Amygdala (tissue), 56 donors: ENCODE measurements at places on chromosomes 3 and 15.

GRCh38 chr3:147538034-147538433 lies 128.9 kb downstream of the ZIC1 start:
- no peak for DNase-seq

- DNase-seq = no peak
Measured at GRCh38 chr15:41936649-41937567, 35.4 kb downstream of the EHD4 start.

GRCh38 chr15:37087131-37087588 lies 13.2 kb downstream of the MEIS2 start:
- DNase-seq = no peak

GRCh38 chr3:151962352-151962751 lies 88.9 kb downstream of the SUCNR1 start:
- DNase-seq = no peak

DNA sequence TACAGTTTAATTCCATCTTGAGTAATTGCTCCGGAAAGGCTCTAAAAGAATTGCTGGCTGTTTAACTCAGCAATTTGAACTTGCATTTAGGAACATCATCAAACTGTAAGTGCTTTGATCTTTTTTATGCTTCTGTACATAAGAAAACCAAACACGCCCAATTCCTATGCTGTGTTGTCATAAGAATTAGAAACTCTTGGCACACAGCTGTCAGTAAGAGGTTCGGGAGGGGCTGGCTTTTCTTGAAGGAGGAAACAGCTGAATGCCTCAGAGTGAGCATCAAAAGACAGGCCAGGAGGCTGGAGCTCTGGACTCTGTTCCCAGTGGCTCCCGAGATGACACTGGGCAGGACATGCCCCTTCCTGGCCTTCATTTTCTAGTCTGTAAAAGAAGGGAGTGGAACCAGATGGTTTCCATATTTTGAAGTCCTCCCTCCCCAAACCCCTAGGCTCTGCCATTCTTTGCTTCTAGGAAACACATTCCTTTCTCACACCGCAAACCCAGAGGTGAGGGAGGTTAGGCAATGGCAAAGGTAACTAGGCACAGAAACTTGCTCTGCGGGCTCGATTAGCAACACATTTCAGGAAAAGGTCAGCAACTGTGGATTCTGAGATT lies 73.7 kb upstream of the DLG1 start:
- DNase-seq = no peak

DNA sequence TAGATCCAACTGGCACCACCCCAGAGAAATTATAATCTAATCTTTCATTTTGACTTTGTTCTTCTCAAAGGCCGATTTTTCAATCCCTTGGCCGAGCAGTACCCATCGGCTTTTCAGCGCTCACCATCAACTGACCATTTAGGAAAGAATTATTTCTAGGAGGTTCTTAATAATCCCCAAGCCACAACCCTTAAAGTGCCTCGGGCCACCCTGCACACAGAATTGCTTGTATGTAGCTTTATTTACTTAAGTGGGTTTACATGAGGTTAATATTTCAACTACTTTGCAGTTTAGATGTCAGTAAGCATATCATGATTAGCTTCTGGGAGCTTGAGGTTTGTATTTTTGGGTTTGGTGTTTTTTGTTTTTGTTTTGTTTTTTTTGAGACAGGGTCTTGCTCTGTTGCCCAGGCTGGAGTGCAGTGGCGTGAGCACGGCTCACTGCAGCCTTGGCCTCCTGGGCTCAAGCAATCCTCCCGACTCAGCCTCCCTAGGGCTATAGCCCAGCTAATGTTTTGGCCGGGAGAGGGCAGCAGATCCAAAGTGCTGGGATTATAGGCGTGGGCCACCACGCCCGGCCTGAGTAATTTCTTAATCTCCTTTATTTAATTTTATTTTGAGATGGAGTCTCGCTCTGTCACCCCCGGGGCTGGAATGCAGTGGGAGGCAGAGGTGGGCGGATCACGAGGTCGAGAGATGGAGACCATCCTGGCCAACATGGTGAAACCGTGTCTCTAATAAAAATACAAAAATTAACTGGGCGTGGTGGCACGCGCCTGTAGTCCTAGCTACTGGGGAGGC lies 801 bp upstream of the CDAN1 start:
- no peak for DNase-seq

GRCh38 chr3:52440249-52440551 lies 4.7 kb downstream of the SEMA3G start:
- no peak for DNase-seq

- DNase-seq = no peak
Measured at GRCh38 chr3:138196023-138196422, 8.9 kb downstream of the ARMC8 start.

- no peak for DNase-seq
Measured at GRCh38 chr15:43144512-43144911, 11.1 kb downstream of the TMEM62 start.

DNA sequence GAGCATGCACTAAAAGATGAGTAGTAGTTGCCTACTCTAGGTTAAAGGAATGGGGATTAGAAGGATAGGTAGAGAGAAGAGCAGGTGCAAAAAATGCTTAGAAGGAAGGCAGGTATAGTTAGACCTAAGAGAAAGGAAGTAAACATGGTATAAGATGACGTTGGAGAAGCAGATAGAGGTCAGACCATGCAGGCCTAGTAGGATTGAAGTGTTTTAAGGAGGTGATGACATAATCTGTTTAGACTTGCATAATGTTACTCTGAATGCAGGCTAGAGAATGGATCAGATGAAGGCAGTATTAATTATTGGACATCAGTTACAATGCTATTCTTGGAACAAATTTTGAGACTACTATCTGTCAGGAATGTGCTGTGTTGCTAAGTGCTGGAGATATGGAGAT lies 11.1 kb upstream of the ECT2 start:
- no peak for DNase-seq

DNA sequence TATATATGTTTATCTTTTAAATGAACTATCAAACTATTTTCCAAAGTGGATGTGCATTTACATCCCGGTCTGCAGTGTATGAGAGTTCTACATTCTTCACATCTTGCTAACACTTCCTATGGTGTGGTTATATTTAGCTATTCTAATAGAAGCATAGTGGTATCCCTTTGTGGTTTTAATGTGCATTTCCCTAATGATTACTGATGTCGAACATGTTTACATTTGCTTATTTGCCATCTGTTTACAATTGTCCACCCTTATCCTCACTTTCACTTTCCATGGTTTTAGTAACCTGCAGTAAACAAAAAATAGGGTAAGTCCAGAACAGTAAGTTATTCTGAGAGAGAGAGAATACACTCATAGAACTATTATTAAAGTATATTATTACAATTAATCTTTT lies 360.5 kb upstream of the NAALADL2 start:
- DNase-seq = no peak

DNA sequence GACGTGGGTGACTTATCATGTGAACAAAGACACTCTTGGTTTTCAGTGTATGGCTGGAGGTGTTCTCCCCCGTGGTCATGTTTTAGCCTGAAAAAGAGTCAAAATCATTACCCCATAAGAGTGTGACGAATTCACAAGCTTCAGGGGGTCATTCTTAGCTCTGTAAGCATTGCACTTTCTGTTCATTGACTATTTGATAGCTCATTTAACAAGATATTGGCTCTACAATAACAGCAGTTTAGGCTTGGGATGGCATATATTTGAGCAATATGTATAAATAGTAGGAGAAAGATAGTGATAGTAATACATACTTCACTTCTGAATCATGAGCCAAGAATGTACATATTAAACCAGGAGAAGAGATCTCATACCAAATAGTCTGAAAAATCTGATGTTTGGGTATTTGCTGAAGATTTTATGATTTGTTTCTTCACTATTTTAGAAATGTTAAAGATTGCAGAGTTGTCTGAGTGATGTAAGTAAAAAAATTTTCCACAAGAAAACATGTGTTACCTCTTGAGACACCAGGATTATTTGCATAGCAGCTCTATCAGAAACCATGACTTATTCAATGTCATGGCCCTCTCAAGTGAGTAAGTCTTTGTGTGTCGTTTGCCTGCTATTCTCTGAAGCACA lies 996.0 kb downstream of the OTOL1 start:
- no peak for DNase-seq

DNA sequence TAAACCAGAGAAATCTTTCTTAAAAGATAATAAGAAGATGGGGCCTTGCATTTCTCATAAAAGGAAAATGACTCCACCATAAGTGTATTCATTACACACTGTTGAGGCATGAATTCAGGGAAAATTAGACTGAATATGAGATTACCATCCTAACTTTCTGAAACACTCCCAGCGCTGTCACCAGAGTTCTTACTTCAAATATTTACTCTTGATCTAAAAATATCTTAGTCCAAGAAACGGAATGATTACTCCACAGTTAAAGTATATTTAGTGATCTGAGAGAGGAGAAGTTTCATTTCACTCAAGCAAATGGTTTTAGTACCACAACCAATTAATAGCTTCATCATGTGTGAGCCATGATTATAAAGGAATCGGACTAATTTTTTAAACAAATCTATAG lies 300.3 kb downstream of the ZBTB20 start:
- DNase-seq = no peak

DNA sequence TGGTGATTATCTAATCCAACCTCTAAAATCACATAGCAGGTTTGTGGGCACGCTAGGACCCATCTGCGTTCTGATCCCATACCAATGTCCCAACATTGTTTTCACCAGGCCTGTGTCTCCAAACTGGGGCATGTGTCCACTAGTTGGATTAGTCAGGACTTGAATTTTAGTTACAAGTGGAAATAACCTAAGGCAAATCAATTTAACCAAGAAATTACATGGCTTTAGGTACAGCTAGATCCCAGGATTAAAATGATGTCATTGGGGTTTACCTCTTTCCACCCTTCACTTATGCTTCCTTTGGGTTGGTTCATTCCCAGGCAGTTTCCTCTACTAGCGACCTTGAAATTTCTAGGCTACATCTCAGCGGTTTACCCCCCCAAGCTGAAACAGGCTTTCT lies 47.2 kb upstream of the PXYLP1 start:
- no peak for DNase-seq

DNA sequence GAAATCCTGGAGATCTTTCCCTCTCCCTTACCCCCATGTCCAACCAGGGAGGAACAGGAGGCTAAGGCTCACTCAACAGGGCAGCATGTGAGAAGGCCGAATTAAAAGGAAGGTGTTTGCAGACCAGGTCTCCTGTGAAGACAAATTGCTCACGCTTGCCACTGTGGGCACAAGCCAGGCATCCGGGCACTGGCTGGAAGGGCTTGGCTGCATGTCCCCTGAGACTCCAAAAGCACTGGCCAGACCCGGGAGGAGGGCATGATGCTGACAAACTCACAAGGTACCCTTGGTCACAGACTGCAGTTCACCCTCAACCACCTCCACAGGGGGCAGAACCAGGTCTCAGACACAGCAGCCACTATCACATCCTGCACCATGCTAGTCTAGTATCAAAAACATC lies 113.7 kb upstream of the NSMCE3 start:
- DNase-seq = no peak

DNA sequence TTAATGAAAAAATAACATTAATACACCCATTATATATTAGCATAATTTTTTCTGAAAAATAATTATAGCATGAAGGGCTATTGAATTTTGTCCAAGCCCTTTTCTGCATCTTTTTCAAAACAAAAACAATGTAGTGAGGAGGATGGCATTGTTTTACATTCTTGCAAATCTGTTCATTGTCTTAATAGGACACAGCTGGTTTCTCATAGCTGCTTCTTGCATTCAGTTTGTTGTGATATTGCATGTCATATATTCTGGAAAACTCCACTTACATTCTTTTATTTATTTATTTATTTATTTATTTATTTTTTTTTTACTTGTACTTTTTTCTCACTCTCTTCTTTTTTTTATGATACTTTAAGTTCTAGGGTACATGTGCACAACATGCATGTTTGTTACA lies 107.4 kb downstream of the NR1D2 start:
- DNase-seq = no peak

GRCh38 chr3:162332344-162332743 lies 835.7 kb downstream of the OTOL1 start:
- no peak for DNase-seq

- DNase-seq = no peak
Measured at GRCh38 chr15:64634027-64634426, 141.4 kb downstream of the RBPMS2 start.

- DNase-seq = no peak
Measured at GRCh38 chr3:146326875-146327543, 76.1 kb upstream of the PLSCR4 start.
